CD4-positive, alpha-beta memory T cell (primary cell): ENCODE measurements at places on chromosomes 6 and 20. TPM values are rescaled to one million over a fixed set of nuclear protein-coding genes. Genes with fewer than 3 reads are reported as not detected.

The SPAG4 gene
- total RNA-seq, result 1.3 TPM

The ANGPT4 gene
- total RNA-seq, result not detected

The DHX35 gene
- total RNA-seq, result 11.5 TPM

The ZBP1 gene
- total RNA-seq, result 21.7 TPM

The ZNF451 gene
- total RNA-seq, result 83.0 TPM

The HLA-DRB1 gene
- total RNA-seq, result 14.2 TPM

The FAM184A gene
- 6.1 TPM for total RNA-seq

DNA sequence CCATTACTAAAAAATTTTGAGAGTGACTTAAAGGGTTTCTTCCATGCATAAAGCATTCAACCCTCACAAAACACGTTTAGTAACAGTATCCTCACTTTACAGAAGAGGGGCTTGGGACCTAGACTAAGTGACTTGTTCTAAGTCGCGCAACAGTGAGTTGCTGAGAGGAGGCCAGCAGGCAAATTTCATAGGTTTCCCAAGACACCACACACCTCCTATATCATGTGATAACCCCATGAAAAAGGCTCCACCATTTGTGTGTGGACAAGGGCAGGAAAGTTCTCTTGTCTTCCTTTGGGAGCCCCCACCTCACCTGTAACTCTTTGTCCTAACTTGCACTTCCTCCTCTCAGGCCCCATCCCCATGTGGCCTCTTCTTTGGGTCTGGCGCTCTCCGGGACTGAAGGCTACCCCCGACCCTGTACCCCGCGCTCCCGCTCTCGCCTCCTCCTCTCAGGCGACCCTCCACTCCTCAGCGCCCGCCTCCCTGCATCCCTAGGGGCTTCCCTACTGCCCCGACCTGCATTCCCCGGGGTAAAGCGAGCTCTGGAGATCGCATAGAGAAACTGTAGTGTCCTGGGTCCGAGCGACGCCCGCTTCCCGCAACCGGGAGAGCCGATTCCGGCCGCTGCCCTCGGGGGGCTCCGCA lies 392 bp downstream of the PSMB8 start:
- peak overlapping the region; percentile 89 for H3K4me3 ChIP-seq
- H3K27me3 ChIP-seq, result no peaks in the 10 kb centered on the region
- DNase-seq, result no peak
- H3K4me1 ChIP-seq, result peaks cover 78% of the 10 kb centered on the region
- peaks cover 47% of the 10 kb centered on the region for H3K36me3 ChIP-seq

DNA sequence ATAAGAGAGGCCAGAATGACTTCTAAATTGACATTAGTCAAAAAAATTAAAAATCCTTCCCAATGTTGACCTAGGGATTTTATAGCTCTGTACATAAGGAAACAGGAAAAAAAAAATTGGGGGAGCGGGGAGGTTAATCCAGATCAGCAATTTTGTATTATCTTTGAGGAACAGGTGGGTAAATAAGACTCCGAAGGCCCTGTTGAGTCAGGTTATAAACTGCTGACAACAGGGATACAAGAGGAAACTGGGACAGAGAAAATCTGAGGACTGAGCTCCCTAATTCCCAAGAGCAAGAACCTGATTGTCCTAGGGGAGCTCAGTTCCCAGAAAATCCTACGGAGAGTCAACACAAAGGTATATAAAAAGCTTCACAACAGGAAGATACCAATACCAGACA lies 26.8 kb upstream of the CRIP3 start:
- no peak for DNase-seq
- no peak overlapping the region for H3K27ac ChIP-seq
- no peak overlapping the region for H3K4me3 ChIP-seq
- peaks cover 13% of the 10 kb centered on the region for H3K36me3 ChIP-seq

DNA sequence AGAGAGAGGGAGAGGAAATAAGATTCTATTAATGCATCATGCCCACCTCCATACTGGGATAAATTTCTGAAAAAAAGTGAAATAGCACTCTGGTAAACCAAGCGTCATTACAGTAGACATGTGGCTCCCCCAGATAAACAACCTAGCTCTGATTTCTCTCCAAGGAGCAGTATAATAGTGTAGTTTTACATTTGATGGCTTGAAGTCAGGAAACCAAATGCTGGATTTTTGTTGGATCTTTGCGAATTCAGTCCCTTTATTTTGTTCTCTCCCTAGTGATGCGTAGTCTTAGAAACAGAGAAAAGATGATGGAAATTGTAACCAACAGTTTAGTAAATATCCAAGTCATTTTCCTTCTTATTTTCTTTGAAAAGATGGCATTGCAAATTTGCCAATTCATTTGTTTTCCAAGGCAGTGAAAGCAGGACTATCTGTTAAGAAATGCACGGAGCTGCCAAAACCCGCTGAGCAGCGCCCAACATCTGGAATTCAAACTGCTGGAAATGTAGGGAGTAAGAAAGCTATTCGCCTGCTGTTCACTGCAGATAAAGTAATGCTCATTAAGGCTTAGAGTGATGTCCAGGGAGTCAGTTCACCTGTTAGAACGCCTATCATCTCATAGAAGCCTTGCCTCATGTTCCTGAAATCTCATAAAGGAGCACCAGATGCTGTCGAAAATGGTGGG lies 85.7 kb upstream of the DOK5 start:
- no peak for DNase-seq
- no peaks in the 10 kb centered on the region for H3K36me3 ChIP-seq
- H3K4me3 ChIP-seq, result no peak overlapping the region
- no peaks in the 10 kb centered on the region for H3K4me1 ChIP-seq
- no peak overlapping the region for H3K27ac ChIP-seq

DNA sequence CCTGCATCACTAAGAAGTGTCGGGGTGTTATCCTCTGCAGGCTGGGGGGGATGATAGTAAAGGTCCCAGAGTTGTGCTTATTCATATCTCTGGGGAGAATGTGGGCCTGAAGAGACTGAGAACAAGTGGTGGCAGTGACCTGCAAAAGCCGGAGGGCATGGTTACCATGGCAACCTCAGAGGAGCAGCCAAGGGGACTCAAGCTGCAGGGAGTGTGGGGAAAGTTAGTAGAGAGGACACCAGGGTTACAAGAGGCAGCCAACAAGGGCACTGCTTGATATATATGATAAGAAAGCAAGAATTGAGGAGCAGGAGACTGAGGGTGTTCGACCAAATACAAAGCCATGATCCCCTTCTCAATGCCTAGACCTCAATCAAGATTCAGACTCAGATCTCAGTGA lies 46.1 kb downstream of the HLA-F start:
- H3K36me3 ChIP-seq, result no peaks in the 10 kb centered on the region
- H3K27ac ChIP-seq, result no peak overlapping the region

GRCh38 chr6:76326871-76327270 lies 254.4 kb upstream of the IMPG1 start:
- no peaks in the 10 kb centered on the region for H3K4me1 ChIP-seq
- no peak overlapping the region for H3K27ac ChIP-seq
- no peak overlapping the region for H3K4me3 ChIP-seq
- H3K36me3 ChIP-seq, result no peaks in the 10 kb centered on the region
- H3K27me3 ChIP-seq, result no peaks in the 10 kb centered on the region
- no peak for DNase-seq

DNA sequence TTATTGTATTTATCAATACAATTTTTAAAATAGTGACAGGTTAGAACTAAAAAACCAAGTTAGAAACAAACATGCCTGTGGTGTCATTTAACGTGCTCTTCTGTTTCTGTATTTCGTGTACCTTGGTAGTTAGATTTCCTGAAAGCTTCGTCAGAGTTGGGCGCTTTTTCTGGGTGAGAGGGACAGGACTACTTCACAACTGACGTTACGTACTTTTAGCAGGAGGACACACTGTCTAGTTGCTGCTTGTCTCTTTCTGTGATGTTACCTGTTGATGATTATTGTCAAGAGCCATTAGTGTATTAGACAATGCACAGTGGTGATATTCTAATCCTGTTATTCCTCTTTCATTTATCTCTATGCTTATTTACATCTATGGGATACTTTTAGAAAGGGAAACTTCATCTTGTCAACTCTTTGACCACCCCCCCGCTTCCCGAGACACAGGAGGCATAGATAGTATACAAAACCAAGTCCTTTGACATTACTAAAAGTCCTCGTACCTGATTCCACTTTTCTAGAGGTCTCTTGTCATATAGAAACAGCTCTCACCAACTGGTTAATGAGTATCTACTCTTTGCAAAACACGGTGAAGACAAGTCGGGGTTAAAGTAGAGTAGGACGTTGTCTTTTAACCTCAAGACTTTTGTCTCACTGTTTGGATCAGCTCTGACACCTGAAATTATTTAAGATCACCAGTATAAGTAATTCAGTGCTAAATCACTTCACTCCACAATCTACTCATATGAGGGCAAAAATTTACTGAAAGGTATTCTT lies 96.3 kb downstream of the LYRM2 start:
- H3K27ac ChIP-seq, result no peak overlapping the region
- H3K36me3 ChIP-seq, result no peaks in the 10 kb centered on the region
- no peak overlapping the region for H3K4me3 ChIP-seq
- DNase-seq, result no peak
- no peaks in the 10 kb centered on the region for H3K27me3 ChIP-seq
- no peaks in the 10 kb centered on the region for H3K4me1 ChIP-seq

GRCh38 chr20:25100914-25101313 lies 19.0 kb upstream of the VSX1 start:
- no peak for DNase-seq
- no peak overlapping the region for H3K4me3 ChIP-seq
- no peaks in the 10 kb centered on the region for H3K36me3 ChIP-seq
- H3K4me1 ChIP-seq, result peaks cover 7% of the 10 kb centered on the region
- no peak overlapping the region for H3K27ac ChIP-seq

DNA sequence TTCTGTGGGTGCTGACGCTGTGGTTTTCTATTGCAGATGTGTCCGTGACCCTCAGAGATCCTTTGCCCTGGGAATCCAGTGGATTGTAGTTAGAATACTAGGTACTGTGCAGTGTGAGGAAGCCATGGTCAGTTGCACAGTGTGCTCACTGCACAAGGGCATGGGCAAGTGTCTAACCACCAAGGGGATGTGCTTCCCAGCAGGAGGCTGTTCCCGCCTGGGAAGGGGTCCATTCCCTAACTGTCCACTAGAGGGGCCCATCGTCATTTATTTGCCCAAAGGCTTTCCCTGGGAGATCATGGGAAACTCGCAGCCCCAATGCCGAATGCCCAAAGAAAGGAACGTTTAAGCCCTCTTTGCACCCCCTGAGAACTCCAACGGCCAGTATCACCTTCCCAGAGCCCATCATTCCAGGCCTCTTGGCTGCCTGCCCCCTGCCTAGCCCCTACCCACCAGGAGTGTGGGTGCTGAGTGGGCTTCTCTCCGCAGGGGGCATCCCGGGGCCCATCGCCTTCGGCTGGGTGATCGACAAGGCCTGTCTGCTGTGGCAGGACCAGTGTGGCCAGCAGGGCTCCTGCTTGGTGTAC lies 26.2 kb downstream of the SLCO4A1 start:
- H3K36me3 ChIP-seq, result no peaks in the 10 kb centered on the region
- H3K27ac ChIP-seq, result no peak overlapping the region
- DNase-seq, result peak; percentile 40
- no peaks in the 10 kb centered on the region for H3K4me1 ChIP-seq
- no peak overlapping the region for H3K4me3 ChIP-seq
- no peaks in the 10 kb centered on the region for H3K27me3 ChIP-seq

GRCh38 chr20:34363465-34364222 lies 571 bp downstream of the ITCH start:
- H3K27me3 ChIP-seq, result no peaks in the 10 kb centered on the region
- H3K27ac ChIP-seq, result peak overlapping the region; percentile 78
- no peaks in the 10 kb centered on the region for H3K36me3 ChIP-seq
- H3K4me1 ChIP-seq, result peaks cover 55% of the 10 kb centered on the region

- DNase-seq, result no peak
- H3K4me3 ChIP-seq, result no peak overlapping the region
- H3K27me3 ChIP-seq, result no peaks in the 10 kb centered on the region
These were observed 59.9 kb downstream of the MACROD2 start for GRCh38 chr20:14055127-14055742.

DNA sequence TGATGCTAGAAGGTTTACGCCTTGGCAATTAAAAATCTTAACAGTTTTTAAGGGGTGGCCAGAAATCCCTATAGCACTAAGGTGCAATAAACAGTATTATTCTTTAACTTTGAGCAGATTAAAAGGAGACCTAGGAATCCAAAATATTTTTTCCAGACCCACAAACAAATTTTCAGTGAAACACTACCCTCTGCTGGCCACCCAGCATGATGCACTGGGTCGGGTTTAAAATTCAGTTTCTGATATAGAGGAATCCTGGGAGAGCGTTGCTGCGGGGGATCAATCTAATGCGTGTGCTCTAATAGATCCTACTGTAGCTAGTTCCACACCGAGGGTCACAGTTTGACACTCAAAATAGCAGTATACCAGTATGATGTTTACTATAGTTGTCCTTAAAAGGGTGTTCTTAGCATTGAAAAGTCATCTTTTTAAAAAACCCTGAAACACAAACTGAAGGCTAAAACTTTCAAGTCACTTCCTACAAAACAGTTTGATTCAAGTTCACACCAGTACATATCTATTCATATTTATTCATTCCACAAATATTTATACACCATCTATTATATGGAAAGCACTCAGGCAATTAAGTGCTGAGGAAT lies 10.2 kb downstream of the UBE3D start:
- H3K4me3 ChIP-seq, result no peak overlapping the region
- no peaks in the 10 kb centered on the region for H3K36me3 ChIP-seq
- H3K27ac ChIP-seq, result no peak overlapping the region
- peak; percentile 41 for DNase-seq
- H3K27me3 ChIP-seq, result no peaks in the 10 kb centered on the region

GRCh38 chr20:1621316-1621715 lies 1.5 kb upstream of the SIRPB1 start:
- no peak overlapping the region for H3K4me3 ChIP-seq
- H3K4me1 ChIP-seq, result peaks cover 62% of the 10 kb centered on the region
- no peaks in the 10 kb centered on the region for H3K27me3 ChIP-seq
- H3K36me3 ChIP-seq, result no peaks in the 10 kb centered on the region
- no peak for DNase-seq

DNA sequence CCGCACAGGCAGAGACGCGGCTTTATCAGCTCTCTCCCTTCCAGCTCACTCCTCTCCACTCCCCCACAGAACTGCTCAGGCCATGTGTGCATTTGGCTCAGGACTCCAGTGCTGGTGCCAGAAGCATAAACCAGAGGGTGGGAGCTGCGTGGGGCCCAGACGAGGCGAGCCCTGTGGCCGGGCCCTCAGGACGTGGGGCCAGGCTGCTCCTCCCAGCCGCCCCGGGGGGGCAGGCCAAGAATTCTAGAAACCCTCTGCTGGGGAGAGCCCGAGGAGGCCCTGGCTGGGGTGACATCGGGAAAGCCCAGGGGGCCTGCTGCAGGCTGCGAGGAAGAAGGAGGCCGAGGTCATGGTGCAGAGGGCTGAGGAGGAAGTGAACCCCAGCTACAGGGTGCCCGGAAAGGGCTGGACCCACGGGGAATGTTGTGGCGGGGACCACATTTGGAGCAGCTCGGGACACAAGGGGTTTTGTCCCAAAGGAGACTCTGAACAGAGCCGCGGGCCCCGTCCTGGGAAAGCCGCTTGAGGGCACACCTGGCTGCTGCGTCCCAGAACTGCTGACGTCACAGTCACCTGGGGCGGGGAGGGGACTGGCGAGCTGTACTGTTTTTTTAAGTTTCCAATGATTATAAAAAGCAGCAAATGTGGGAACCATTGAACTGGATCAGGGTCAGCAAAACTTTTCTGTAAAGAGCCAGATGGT lies 107.1 kb downstream of the BANF2 start:
- no peaks in the 10 kb centered on the region for H3K27me3 ChIP-seq
- DNase-seq, result no peak
- H3K36me3 ChIP-seq, result no peaks in the 10 kb centered on the region
- H3K4me3 ChIP-seq, result no peak overlapping the region
- no peaks in the 10 kb centered on the region for H3K4me1 ChIP-seq
- H3K27ac ChIP-seq, result no peak overlapping the region
